ENCODE measurements at places on chromosomes 12 and 14.

- DNase-seq = no peak
Observed at GRCh38 chr14:75549169-75549568, 26.9 kb downstream of the BATF start.

DNA sequence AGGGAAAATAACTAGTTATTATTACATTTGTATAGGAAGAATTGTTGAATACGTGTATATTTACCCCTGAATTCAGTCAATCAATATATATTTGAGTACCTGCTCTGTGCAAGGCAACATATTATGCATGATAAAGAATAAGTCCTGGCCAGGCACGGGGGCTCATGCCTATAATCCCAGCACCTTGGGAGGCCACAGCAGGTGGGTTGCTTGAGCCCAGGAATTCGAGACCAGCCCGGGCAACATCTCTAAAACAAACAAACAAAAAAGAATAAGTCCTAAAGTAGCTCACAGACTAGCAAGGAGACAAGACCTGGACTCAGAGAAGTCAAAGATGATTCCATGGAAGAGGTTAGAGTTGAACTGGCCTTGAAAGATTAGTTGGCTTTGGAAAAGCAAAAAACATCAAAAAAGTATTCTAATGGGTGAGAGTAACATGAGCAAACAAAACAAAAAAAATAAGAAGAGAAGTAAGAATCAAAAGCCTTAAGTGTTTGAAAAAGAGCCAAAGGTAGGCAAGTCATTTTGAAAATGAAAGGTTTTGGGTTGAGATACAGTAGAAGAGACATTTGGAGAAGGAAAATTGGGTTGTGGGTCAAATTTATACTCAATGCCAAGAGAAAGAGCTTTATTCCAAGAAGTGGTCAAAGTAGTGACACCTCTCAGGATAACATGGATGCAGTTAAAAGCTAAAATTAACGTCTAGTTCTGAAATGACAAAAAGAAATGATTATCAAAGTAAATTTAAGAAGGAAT, 115.2 kb upstream of the BCAT1 start:
- DNase-seq = no peak

DNA sequence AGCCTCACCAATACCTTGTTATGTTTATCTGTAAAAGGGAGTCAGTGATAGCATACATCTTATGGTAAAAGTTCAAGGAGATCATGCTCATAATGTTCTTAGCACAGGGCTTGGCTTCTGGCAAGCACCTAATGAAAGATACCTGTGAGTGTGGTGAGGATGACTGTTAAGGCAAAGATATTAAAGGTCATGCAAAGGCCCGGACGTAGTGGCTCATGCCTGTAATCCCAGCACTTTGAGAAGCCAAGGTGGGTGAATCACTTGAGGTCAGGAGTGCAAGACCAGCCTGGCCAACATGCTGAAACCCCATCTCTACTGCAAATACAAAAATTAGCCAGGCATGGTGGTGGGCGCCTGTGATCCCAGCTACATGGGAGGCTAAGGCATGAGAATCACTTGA, 425.9 kb upstream of the TBX3 start:
- DNase-seq = no peak

DNA sequence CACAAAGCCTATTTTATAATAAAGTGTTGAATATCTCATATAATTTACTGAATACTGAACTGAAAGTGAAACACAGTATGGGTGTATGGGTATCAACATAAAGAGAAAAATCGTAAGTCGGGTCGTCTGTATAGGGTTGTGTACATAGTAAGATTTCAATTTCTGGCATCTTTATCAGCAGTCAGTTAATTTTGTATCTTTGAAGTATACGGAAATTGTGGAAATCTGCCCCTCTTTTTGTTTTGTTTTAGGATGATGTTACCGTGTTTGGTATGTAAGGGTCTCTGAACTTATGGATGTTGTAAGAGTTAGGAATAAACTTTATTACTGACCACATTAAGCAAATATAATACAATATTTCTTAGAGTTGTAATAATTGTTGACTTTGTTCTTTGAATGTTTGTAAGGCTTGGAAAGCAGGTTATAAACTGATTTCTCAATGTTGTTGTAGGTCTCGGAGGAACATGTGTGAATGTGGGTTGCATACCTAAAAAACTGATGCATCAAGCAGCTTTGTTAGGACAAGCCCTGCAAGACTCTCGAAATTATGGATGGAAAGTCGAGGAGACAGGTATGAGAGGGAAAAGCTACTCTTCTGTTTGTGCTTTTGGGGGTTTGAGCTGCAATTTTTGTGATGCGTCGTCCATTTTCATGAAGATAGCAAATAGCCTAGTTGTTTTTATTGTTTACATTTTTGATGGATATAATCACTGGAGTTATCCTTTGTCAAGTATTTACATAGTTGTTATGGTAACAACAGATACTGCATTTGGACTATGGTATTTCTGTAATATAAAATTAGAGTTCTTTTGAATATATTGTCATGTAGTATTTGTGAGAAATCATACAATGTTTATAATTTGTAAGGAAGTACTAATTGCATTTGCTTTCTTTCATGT, 12.0 kb downstream of the EID3 start:
- DNase-seq = no peak

- no peak for DNase-seq
Observed at GRCh38 chr12:34400411-34400881, 378.1 kb downstream of the ALG10 start.

DNA sequence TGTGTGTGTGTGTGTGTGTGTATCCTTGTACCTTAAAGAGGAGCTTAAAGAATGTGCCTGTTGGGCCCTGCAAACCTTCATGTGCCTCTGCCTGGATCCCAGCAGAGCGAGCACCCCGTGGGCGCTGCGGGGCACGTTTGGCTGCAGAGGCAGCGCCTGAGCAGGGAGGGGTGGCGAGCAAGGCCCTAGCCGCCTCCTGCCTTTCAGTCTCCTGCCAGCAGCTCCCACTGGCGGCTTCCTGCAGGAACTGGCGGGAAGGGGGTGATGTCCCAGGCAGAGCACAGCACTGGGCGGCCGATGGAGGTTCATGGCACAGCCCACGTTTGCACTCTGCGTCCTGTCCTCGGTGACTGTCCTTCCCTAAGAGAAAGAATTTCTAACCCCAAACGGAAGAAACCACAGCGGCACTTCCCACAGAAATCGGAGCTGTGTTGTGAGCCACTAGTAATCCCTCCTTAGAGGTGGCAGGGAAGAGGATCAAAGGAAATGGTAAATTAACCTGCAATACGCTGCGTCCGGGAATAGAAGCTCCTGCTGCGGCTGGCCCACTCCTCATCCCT, 19.8 kb downstream of the ZBTB42 start:
- DNase-seq = no peak

DNA sequence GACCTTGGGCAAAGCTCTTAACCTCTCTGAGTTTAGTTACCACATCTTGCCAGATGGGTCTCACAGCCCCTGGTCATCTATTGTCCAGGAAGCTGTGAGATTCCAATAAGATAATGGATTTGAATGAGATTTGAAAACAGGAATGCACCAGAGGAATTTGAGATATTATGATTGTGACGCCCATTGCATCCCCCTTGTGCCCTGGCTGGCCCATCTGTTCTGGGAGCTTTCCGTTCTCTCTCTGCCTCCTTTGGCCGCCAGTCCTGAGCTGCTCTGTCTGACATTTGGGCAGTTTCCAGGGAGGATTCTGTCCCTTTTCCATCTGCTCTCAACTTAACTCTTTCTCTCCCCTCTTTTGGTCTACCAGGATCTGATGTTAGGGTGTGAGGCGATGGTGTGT, 24.6 kb downstream of the SRRM4 start:
- no peak for DNase-seq

DNA sequence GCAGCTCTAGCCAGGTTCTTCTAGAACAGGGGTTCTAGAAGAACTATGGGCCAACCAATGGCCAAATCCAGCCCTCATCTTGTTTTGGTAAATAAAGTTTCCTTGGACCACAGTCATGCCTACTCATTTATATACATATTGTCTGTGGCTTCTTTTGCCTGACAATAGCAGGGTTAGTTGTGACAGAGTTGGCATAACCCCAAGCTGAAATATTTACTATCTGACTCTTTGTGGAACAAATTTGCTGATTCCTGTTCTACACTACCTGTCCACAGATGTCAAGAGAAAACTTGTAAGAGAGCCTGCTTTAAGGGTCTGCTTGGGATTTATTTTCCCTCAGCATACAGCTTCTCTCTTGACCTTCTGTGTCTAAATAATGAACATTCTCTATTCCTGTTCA, 289.0 kb downstream of the KSR2 start:
- DNase-seq = no peak

DNA sequence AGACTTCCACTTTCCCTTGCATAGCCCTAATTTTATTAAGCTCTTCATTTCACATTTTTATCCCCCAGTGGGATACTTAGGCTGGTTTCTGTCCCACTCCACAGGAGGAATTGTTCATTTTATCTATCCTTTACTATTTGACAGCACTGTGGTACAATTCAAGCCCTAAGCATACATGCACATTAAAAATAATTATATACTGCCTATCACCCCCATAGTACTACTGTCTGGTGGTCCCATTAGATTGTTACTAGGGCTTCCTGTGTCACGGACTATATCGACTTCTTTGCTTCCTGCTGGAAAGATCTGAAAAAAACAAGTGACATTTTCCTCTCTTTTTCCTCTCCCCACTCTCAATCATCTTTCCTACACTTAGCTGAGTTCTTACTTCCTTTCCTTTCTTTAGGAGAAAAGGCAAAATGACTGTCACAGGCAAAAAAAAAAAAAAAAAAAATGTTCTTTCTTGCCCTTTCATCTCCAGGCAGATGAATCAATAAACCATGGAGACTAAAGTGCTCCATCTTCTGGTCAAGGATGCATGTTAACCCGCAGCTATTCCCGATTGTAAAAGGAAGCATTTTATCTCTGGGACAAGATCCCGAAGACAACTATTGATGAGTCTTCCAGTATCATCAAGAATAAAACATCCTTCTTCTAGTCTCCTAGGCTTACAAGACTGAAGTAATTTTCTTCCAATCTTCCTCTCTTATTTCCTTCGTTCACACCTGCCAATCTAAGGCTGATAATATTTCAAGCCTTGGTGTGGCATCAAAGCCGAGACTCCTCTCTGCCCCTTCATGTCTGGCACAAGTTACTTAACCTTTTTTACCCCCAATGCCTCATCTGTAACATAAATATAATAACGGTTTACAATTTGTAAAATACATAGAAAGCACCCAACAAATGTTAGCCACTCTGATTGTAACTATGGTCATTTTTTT, 94.4 kb upstream of the PLEKHG7 start:
- DNase-seq = no peak

- no peak for DNase-seq
Observed at GRCh38 chr12:26963413-26963812, 25.1 kb downstream of the FGFR1OP2 start.
